Hepatocyte (in vitro differentiated cells): ENCODE measurements at places on chromosomes 3 and 15. TPM values are rescaled to one million over a fixed set of nuclear protein-coding genes. Genes with fewer than 3 reads are reported as not detected.

STAB1 gene
- total RNA-seq: 4.0 and 4.6 TPM in 2 replicates

IGSF10 gene
- total RNA-seq: 1.0 and 1.4 TPM in 2 replicates

LRRC3B gene
- 2.7 and 5.9 TPM in 2 replicates for total RNA-seq

GOLGA8R gene
- total RNA-seq: 1.6 and 2.0 TPM in 2 replicates

RYR3 gene
- total RNA-seq: 0.36 and 0.37 TPM in 2 replicates

GOLGA8K gene
- not detected in 2 replicates for total RNA-seq

SLC51A gene
- 3.9 and 6.3 TPM in 2 replicates for total RNA-seq

ACKR4 gene
- 1.8 and 2.0 TPM in 2 replicates for total RNA-seq

CKMT1A gene
- 3.3 and 7.7 TPM in 2 replicates for total RNA-seq

ABHD14A gene
- 17.1 and 22.3 TPM in 2 replicates for total RNA-seq

SAXO2 gene
- 0.64 and 2.3 TPM in 2 replicates for total RNA-seq

UROC1 gene
- 2.2 and 4.2 TPM in 2 replicates for total RNA-seq

CMTM8 gene
- total RNA-seq: 17.1 and 20.7 TPM in 2 replicates

KLF13 gene
- total RNA-seq: 35.4 and 51.2 TPM in 2 replicates

CCR9 gene
- total RNA-seq: 0.20 and 0.44 TPM in 2 replicates

MORC1 gene
- total RNA-seq: 5.6 and 6.7 TPM in 2 replicates

NR1I2 gene
- total RNA-seq: 7.0 and 7.1 TPM in 2 replicates

SLC9A9 gene
- 5.0 and 6.8 TPM in 2 replicates for total RNA-seq

THRB gene
- 60.0 and 66.4 TPM in 2 replicates for total RNA-seq

DTWD1 gene
- 24.1 and 37.0 TPM in 2 replicates for total RNA-seq

TMIE gene
- 0.12 and 0.37 TPM in 2 replicates for total RNA-seq

PLAAT1 gene
- total RNA-seq: 0.87 and 1.9 TPM in 2 replicates

SLC12A1 gene
- not detected in 2 replicates for total RNA-seq

IL17RE gene
- 9.1 and 10.2 TPM in 2 replicates for total RNA-seq

CTXN2 gene
- 0.12 TPM in 1 of 2 replicates, not detected in the other for total RNA-seq

DOCK3 gene
- 0.77 and 0.88 TPM in 2 replicates for total RNA-seq

THSD4 gene
- 7.0 and 8.0 TPM in 2 replicates for total RNA-seq
